ENCODE measurements at places on chromosomes 6 and 20. TPM values are rescaled to one million over a fixed set of nuclear protein-coding genes. Genes with fewer than 3 reads are reported as not detected.
A peak's percentile ranks its signal among the peaks of the same experiment; 100 is the strongest.

GRCh38 chr20:21661488-21662055 is 43.9 kb upstream of the PAX1 start:
- H3K27me3 ChIP-seq: peaks cover 58% of the 10 kb centered on the region
- H3K36me3 ChIP-seq: no peaks in the 10 kb centered on the region
- no peaks in the 10 kb centered on the region for H3K4me1 ChIP-seq
- no peak overlapping the region for H3K4me3 ChIP-seq
- H3K27ac ChIP-seq: no peak overlapping the region
- no peak for DNase-seq

DNA sequence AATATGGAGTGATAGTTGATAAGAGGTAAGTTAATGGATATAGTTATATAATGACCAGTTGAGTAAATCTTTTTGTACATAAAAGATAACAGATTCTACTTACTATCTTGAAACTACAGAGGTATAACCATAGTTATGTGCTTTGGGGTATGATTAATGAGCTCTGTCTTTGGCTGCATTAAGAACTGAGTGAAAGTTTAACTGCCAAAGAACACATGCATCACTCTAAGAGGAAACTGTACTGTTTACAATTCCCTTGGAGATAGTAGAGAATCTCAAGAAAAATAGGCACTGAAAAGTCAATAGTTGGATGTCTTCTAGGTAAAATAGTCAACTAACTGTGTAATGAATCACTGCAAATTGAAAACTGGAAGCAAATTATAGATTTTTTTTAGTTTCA is 1129.5 kb downstream of the EPHA7 start:
- H3K27ac ChIP-seq: no peak overlapping the region
- no peaks in the 10 kb centered on the region for H3K36me3 ChIP-seq
- no peak overlapping the region for H3K4me3 ChIP-seq
- H3K4me1 ChIP-seq: no peaks in the 10 kb centered on the region

DNA sequence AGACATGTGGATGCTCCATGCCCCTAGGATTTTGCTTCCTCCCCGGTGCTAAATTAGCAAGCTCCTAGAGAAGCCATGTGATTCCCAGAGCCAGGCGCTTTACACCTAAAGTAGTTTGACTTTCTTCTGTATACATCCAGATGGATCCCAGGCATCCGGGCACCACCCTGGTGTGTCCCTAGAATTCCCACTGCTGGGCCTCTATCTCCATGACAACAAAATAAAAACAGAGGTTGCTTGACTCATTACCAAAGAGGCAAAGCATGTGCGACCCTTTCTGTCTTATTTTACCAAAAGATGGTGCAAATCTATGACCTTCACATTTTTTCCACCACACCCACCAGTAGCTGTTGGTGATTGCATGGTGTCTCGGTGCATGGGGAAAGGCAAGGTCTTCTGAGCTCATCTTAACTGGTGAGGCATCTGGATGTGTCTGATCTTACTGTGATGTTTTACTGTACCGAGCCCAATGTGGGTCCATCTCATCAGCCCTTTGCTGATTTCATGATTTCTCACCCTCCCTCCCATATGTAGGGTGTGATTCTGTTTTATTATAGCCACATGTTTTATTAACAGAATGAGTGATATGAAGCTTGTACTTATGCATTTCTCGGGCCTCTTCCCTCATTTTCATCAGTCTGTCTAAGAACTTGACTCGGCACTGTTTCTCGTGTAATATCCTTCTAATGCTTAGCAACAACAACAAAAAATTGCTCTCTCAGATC is 27.4 kb upstream of the VAPB start:
- peaks cover 10% of the 10 kb centered on the region for H3K36me3 ChIP-seq
- H3K27me3 ChIP-seq: no peaks in the 10 kb centered on the region
- DNase-seq: no peak
- peaks cover 6% of the 10 kb centered on the region for H3K4me1 ChIP-seq
- H3K4me3 ChIP-seq: no peak overlapping the region

- H3K4me3 ChIP-seq: no peak overlapping the region
- H3K27me3 ChIP-seq: peaks cover 5% of the 10 kb centered on the region
- DNase-seq: no peak
- H3K4me1 ChIP-seq: no peaks in the 10 kb centered on the region
These were observed 35.9 kb downstream of the HLA-DRA start for GRCh38 chr6:32475392-32476206.

The HCK gene
- total RNA-seq: not detected

DNA sequence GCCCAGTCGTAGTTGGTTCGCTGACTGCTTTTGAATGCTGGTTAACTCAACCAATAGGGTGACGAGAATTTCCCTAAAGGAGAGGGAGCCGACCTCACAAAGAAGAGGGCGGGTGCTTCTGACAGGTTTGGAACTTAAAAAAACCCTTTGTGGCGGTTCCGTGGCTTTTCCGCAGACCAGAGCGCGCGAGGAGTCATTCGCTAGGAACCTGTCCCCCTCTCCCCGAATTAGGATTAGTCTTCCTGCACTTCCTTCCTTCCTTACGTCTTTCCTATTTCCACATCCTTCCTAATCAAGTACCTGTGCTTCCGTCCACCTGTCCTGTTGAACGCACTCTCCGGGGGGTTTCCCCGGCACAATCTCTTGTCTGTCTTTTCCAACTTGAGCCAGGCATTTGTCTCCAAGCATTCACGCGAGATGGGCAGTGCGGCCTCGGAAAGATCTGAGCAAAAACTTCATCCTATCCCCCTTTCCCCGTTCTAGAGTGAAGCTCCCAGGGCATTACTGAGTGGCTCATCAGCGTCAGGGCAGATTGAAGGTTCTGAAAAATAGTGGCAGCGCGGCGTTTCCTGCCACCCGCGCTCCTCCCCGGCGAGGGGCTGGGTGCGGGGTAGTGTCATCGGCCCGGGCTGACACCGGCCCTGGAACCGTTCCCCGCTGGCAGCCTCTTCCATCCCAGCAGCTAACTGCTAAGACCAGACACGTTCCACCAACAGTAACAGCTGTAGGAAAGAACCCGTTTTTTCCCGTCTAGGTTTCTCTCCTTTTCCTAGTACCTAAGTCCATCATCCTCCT is 1.5 kb upstream of the STXBP5 start:
- H3K27ac ChIP-seq: peak overlapping the region; percentile 97
- no peaks in the 10 kb centered on the region for H3K27me3 ChIP-seq
- peak; percentile 60 for DNase-seq

The PRR18 gene
- total RNA-seq: 0.16 TPM

The UBD gene
- not detected for total RNA-seq

The LBP gene
- total RNA-seq: not detected

GRCh38 chr6:88179692-88180091 is 13.5 kb upstream of the CNR1 start:
- H3K27ac ChIP-seq: no peak overlapping the region
- H3K4me3 ChIP-seq: no peak overlapping the region
- peaks cover 2% of the 10 kb centered on the region for H3K27me3 ChIP-seq
- H3K4me1 ChIP-seq: peaks cover 5% of the 10 kb centered on the region
- H3K36me3 ChIP-seq: no peaks in the 10 kb centered on the region

The SRMS gene
- total RNA-seq: not detected

DNA sequence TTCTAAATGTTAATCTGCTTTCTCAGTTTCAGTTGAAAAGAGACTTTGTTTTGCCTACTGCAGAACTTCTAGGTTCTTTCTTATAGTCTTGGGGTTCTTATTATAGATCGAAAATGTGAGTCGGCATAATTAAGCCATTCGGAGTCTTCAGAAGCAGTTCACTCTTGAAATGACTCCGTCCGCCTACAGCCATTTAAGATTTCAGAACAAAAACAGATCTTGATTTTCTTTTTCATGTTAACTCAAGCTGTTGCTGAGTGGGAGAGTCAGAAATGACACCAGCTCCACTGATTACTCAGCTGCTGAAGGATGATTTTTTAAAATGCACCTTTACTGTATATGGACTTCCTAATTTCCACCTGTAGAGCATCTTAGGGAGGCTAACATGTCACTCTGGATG is 15.9 kb downstream of the PRDM1 start:
- H3K36me3 ChIP-seq: no peaks in the 10 kb centered on the region
- DNase-seq: no peak
- H3K4me3 ChIP-seq: no peak overlapping the region
- no peak overlapping the region for H3K27ac ChIP-seq
- peaks cover 45% of the 10 kb centered on the region for H3K27me3 ChIP-seq

The RAET1E gene
- total RNA-seq: not detected

The TTBK1 gene
- 5.1 TPM for total RNA-seq

The COX4I2 gene
- total RNA-seq: not detected

GRCh38 chr6:116580198-116580597 is 8.9 kb downstream of the RWDD1 start:
- H3K36me3 ChIP-seq: peaks cover 9% of the 10 kb centered on the region
- no peak overlapping the region for H3K27ac ChIP-seq
- H3K27me3 ChIP-seq: no peaks in the 10 kb centered on the region
- H3K4me1 ChIP-seq: no peaks in the 10 kb centered on the region

The PTCRA gene
- total RNA-seq: not detected

DNA sequence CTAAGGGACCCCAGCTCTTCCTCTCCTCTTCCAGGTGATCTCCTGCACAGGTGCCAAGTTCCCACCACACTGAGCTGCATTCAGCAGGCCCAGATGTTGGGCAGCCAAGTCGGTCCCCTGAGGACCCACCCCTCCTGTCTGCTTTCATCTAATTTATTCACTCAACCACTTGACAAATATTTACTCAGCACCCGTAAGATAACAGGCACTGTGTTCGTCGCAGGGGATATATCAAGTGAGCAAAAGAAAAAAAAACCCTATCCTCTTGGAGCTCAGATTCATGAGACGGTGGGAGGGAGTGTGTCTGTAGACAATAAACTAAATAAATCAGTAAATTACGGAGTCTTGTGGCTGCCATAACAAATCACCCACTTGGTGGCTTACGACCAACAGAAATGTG is 143.6 kb downstream of the MRPL14 start:
- no peak for DNase-seq
- H3K4me3 ChIP-seq: no peak overlapping the region
- H3K4me1 ChIP-seq: no peaks in the 10 kb centered on the region
- H3K27ac ChIP-seq: no peak overlapping the region
- no peaks in the 10 kb centered on the region for H3K36me3 ChIP-seq

- H3K4me3 ChIP-seq: no peak overlapping the region
- no peak overlapping the region for H3K27ac ChIP-seq
- no peaks in the 10 kb centered on the region for H3K27me3 ChIP-seq
These were observed 130.0 kb downstream of the TSHZ2 start for GRCh38 chr20:53101992-53102760.

DNA sequence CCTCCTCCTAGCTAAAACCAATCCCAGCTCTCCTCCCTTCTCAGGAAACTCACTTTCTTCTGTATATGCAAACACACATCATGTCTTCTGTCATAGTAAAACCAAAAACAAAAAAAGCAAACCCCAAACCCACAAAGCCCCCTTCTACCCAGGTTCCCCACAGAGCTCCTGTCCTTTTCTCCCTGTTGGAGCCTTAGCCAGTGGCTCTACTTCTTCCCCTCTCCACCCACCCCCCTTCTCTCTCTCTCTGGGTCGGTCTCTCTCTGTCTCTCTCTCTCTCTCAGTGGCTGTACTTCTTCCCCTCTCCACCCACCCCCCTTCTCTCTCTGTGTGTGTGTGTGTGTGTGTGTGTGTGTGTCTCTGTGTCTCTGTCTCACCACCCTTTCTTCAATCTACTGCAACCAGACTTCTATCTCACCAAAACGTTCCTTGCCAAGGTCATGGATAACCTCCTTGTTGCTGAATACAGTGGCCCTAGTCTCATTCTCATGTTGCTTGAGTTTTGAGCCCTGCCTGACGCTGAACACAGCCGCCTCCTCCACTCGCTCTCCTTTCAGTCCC is 8.7 kb upstream of the OSER1 start:
- H3K4me3 ChIP-seq: no peak overlapping the region
- no peaks in the 10 kb centered on the region for H3K36me3 ChIP-seq
- H3K27me3 ChIP-seq: no peaks in the 10 kb centered on the region
- DNase-seq: no peak

GRCh38 chr20:10861090-10861489 is 187.3 kb upstream of the JAG1 start:
- no peaks in the 10 kb centered on the region for H3K4me1 ChIP-seq
- H3K27ac ChIP-seq: no peak overlapping the region
- DNase-seq: no peak
- H3K36me3 ChIP-seq: no peaks in the 10 kb centered on the region
- H3K4me3 ChIP-seq: no peak overlapping the region
- H3K27me3 ChIP-seq: no peaks in the 10 kb centered on the region

The BIRC7 gene
- 6.9 TPM for total RNA-seq

DNA sequence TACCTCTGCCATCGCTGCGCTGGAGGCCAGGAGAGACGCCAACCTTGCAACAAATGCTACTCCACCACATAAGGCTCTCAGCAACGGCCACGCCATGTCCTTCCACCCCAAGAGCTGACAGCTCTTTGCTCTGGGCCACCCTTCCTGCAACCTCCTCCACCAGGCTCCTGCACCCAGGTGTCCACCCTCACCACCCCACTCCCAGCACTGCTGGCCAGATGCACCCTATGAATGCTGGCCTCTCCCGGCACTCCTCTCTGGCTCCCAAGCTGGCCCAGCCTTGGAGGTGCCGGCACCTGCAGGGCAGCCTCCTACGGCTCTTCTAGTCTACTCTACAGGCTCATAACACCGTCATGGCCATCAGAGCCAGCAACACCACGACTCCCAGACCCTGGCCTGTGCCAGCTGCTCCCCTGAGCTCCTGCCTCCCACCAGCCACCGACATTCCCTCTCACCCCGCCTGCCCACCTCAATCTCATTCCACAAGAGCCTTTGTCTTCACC is 11.2 kb downstream of the TAF4 start:
- DNase-seq: no peak
- peaks cover 10% of the 10 kb centered on the region for H3K36me3 ChIP-seq
- H3K4me1 ChIP-seq: peaks cover 16% of the 10 kb centered on the region

DNA sequence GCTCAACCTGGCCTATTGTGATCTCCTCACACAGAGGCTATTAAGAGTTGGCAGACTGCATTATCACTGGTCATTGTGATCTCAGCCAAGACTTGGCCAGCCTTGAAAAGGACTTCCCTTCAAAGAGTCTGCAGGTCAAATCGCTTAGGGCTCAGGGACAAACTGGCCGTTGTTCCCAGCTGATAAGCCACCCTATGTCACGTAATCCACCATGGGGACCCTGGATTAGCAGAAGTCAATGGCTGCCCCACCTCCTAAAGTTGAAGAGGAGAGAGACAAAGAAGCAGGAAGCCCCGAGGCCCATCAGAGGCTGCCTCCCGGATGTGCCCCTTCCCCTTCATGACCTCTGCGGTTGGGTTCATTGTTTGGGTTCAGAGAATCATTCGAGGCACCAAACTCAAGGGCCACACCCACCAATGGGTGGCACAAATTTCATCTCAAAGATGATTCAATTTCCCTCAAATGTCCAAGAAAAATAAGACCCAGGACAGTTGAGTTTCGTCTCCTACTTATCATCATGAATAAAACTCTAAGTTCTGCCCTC is 56.6 kb downstream of the BPIFB1 start:
- H3K27me3 ChIP-seq: no peaks in the 10 kb centered on the region
- peaks cover 48% of the 10 kb centered on the region for H3K4me1 ChIP-seq
- H3K27ac ChIP-seq: peak overlapping the region; percentile 48
- DNase-seq: peak; percentile 30

DNA sequence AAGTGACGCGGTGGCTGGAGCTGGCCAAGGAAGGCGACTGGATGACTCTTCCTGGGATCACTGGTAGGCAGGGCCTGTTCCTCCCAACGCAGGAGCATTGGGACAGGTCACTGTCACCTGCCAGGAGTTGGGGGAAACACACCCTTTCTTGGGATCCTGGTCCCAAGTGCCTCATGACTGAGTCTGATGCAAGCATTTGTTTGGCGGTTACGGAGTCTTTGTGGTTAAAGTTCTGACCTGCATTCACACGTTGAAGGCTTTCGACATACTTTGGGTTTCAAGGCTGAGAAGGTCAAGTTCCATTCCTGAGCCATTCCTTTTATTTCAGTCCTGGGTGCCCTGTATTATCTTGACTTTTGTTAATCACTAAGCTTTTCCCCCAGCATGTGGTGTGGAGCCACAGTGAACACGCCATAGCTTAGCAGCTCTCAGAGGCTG is 6.0 kb downstream of the PNLDC1 start:
- H3K36me3 ChIP-seq: no peaks in the 10 kb centered on the region
- H3K4me3 ChIP-seq: no peak overlapping the region
- peaks cover 21% of the 10 kb centered on the region for H3K4me1 ChIP-seq
- H3K27ac ChIP-seq: peak overlapping the region; percentile 27
- DNase-seq: no peak

All from neural crest cell (in vitro differentiated cells).